ENCODE measurements at places on chromosomes 6 and 20.

GRCh38 chr6:39184906-39185580 is 44.2 kb downstream of the KCNK5 start:
- DNase-seq, result no peak

DNA sequence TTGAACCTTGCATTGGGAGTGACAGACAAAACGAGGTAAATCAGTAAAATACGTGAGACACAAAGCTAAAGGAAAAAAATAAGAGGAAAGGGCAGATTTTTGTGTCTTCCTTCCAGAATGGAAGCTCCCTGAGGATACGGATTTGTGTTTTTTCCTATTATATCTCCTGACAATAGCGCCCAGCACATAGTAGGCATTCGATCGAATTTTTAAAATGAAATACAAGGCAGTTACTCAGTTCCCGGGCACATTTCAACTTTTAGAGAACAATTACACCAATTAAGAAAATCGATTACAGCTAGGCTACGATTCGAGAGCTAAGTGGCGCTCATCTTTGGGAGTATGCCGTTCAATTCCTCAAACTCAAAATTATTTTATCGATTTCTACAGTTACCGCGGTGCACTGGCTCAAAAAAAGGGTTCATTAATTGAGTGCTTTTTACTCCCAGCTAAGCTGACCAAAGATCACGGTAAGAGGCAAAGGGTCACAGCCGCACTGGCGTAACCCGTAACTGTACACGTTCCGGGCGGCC is 443 bp downstream of the RMND1 start:
- DNase-seq, result no peak

- no peak for DNase-seq
These were observed 155.9 kb downstream of the RNF144B start for GRCh38 chr6:18543051-18543450.

GRCh38 chr6:157808405-157808950 is 14.6 kb upstream of the SNX9 start:
- DNase-seq, result no peak

GRCh38 chr20:48930035-48930434 is 8.5 kb downstream of the ARFGEF2 start:
- no peak for DNase-seq

DNA sequence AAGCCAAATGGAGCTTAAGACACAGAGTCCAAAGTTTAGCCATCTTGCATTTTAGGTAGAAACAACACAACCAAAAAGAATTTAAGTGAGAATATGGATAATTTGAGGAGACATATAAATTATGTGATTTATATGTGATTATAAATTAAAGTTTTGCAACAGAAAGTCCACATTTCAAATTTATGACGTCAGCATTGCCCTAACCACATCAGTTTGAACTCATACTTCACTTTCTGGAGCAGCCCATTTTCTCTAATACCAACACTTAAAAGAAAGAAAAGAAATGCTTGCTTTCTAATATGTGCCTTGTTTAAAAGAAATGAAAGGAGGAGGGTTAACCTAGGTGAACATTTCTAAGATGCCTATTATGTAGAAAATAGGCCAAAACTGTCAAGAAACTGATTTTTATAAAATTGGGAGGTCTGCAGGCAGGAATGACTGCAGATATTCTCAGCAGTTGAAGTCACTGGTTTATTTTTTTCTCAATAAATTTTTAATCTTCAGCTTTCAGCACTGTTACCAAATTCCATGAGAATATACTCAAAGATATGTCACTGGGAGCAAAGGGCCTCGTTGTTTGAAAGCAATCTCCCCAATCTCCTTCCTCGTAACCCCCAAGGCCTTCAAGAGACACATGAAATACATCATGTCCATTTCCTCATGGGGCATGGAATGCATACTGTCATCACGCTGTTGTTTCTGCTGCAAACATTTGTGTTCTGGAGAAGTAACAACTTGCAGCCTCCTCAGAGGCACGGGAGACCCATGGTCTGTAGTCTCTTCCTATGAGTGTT is 137.8 kb downstream of the SOD2 start:
- DNase-seq, result no peak

DNA sequence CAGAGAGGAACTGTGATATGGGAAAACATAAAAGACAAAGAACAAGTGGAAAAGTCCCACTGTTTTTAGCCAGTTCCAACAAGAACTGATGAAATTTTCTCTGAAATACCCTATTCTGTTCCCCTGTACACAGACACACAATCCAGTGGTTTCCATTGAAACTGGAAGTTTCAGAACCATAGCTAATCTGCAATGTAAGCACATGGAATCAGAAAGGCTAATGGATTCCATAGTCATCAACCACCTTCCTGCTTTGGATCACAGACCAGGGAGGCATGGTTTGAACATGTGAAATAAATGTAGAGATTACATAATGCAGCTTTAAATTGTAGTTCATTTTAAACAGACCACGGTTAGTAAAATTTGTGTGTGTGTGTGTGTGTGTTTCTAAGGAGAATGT is 242.1 kb downstream of the GJA1 start:
- no peak for DNase-seq

- DNase-seq, result peak; percentile 92
These were observed at the start of gene HSPA1B for GRCh38 chr6:31827286-31828079. Gene HSPA1B (plus strand): TSS chr6:31827738. CDS start chr6:31827951, 213 bp downstream.

DNA sequence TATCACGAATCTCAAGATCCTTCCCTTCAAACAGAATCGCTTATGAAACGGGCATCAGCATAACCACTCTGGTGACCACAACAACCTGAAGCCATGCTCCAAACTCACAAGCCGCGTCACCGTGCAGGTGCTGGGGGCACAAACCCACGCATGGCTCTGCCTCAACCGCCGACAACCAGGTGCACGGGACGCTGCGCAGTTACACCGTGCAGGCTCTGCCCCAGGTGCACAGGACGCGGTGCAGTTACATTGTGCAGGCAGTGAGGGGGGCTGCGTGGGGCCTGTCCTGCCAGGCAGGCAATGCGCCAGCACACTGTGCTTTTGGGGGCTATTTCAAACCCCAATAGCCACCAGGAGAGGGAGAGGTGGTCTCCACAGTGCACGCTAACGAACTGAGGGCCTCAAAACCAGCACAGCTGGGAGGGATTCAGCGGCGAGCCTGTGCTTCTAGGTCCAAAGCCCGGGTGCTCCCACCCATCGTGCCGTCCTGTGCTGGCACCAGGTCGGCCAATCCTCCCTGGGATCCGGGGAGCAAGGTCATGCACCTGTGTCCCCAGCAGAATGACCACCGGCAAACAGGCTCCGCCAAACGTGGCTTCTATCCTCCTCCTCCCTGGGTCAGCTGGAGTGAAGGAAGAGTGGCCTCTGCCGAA is 35.8 kb downstream of the ZBTB46 start:
- DNase-seq, result no peak

DNA sequence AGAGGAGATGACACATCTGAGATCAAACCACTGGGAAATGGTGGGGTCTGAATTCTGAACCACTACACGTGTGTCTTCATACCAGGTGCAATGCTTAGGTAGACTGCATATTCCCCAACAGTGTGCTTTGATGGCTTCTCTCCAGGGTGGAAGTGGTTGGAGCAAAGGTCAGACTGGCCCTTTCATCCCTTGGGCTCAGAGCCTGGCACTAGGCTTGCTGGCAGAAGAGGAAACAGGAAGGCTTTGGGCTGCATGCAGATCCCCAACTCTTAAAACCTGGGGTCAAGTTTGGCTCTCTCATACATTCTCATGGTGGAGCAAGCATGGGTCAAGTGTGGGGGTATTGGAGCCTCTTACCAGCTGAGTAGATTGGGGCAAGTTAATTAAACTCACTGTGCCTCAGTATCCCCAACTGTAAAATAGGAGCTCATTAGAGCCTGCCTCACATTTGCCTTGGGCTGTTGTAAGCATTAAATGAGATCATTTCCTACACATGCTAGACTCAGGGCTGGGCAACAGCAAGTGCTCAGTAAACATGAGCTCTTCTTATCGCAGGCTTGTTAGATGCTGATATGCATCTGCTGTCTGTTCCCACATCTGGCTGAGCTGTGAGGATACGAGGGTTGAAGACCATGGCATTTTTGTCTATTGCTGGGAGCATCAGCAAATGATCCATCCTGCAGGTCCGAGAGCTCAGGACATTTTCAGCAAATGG is 51.6 kb upstream of the FAM83D start:
- no peak for DNase-seq

DNA sequence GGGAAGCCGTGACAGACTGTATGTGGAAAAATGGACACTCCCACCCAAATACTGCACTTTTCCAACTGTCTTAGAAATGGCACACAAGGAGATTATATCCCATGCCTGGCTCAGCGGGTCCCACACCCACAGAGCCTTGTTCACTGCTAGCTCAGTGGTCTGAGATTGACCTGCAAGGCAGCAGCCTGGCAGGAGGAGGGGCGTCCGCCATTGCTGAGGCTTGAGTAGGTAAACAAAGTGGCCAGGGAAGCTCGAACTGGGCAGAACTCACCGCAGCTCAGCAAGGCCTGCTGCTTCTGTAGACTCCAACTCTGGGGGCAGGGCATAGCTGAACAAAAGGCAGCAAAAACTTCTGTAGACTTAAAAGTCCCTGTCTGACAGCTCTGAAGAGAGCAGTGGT is 11.4 kb upstream of the RNF146 start:
- no peak for DNase-seq

GRCh38 chr6:8865451-8865850 is 430.1 kb upstream of the SLC35B3 start:
- no peak for DNase-seq

DNA sequence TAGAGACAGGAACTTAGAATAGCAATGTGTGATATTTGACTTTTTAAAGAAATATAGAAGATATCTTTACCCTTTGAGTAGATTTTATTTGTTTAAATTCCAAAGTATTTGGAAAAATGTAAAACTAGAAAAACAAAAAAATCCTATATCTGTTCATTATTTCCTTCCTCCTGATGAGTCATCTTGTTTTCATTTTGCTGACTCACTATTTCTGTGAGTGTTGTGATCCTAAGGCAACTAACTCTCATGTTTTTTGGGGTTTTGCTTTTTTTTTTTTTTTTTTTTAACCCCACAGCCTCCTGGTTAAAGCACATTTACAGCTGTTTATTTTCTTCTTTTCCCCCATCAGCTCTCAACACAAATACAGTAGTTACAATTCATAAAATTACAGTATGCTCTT is 37.8 kb upstream of the THEMIS start:
- DNase-seq, result no peak

DNA sequence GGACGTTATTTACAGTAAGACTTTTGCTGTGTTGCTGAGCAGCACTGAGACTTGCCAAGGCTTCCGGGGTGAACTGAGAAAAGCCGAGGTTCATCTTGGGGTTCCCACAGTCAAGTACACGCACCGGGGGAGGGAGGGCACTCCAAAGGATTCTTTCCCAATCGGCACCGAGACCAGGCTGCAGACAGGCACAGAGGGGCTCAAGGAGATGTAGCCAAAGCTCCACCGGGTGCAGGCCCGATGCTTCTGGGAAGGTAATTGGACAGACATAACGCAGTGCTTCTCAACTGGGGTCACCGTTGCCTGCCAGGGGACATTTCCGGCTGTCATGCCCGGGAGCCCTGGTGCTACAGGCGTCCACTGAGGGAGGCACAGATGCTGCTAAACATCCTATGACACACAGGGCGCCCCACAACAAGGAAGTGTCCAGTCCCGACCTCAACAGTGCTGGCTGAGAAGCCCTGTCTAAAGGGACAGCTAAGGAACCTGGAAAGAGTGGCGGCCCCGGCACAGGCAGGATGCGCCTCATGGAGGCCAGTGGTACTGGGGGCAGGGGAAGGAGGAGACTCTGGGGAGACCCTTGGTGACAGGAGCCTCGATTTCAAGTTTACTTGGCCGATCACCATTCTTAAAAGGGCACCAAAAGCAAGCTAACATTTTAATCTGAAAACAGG is 92.9 kb downstream of the RAMACL start:
- DNase-seq, result no peak

DNA sequence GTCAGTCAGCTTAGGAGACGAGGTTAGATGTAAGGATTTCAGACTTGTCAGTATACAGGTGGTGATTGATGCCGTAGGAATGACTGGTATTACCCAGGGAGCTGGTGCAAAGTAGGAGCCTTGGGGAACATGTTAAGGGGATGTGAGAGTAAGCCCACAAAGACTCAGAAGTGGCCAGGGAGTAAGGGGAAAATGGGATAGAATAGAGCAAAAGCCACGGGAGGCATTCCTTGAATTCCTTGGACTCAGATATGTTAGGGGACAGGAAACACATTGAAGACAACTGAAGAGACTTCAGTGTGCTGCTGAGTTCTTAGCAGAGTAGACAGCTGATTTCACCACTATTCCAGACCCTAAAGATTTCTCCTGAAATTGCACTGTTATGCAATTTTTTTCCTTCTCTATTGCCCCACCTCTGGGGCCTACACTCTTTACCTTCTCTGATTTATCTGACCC is 1.2 kb upstream of the ACAT2 start:
- no peak for DNase-seq

DNA sequence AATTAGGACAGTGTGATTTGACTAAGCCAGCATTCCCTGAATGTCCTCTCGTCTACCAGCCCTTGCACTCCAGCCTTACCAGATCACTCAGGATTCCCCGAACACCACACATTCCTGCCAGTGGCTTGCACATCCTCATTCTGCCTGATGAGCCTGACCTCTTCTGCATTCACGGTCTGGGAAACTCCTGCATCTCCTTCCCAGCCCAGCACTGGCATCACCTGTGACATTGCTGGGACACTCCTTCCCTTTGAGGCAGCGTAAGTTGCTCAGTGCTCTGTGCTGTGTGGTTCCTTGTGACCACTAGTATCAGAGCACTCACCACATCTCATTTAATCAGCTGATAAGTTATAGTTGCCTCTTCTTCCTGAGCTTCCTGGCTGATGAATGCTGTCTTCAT is 17.3 kb downstream of the NCOA7 start:
- DNase-seq, result no peak

DNA sequence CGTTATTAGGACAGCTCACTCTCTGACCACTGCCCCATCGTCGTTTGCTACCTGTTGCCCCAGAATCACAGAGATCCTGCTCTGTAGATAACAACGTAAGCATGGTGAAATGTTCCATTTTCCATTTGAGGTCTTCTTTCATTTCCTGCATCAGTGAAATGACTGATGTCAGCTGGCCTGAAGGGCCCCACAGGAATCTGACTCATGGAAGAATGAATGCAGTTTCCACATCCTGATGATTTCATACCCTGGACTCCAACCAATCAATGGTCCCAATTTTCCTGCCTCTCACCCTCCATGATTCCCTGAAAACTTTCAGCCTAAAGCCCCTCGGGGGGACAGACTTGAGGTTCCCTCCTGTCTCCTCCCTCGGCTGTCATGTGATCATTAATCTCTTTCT is 394.4 kb upstream of the CDH4 start:
- DNase-seq, result no peak

DNA sequence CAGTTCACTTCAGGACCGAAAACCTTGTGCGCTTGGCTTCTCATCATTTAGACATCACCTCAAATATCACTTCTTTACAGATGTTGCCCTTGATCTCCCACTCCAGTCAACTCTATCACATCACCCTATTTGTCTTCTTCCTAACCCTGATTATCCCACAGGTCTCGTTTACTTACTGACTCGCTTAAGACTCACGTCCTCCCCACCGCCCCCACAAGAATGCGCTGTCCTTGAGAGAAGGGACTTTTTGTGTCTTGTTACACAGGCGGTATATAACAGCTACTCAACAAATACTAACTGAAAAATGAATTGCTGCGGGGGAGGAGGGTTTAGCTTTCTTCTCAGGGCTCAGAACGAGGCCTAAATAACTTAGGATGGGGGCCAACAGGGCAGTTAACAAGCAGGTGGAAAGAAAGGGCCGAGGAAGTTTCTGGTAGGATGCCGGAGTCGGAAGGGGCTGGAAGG is 527 bp downstream of the TOMM34 start:
- DNase-seq, result peak; percentile 51
